ENCODE measurements at places on chromosomes 5 and 9.

DNA sequence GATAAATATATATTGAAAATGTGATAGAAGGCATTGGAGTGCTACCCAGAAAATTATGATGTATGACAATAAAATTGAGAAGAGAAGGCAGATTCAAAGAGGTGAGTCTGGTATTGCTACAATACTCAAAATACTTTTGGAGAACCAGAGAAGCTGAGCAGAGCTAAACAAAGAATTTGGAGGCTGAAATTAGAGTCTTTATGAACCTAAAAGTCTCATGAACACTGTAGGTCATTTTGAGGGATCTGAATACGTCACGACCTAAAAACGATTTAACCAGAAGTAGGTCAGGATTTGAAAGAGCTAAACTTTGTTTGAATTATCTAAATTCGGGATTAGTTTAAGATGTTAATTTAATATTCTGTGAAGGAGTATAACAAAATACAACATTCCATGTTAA lies 182.4 kb upstream of the CDH9 start:
- DNase-seq: no peak

- DNase-seq: no peak
These were observed 360.9 kb downstream of the KDM4C start for GRCh38 chr9:7118633-7119032.

DNA sequence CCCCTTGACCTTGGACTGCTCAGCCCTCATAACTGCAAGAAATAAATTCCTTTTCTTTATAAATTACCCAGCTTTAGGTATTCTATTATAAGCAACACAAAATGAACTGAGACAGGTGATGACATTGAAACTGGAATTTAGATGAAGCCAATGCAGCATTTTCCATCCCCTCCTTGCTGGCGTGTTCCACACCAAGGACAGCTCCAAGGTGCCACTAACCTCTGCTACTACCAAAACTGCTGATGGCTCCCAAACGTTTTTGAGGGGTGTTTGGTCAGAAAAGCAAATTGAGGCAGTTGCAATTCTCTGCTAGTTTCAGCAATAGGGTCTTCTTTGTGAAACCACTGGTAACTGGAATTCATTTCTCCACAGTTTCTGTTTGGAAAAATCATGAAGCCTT lies 124.8 kb downstream of the DRD1 start:
- no peak for DNase-seq

DNA sequence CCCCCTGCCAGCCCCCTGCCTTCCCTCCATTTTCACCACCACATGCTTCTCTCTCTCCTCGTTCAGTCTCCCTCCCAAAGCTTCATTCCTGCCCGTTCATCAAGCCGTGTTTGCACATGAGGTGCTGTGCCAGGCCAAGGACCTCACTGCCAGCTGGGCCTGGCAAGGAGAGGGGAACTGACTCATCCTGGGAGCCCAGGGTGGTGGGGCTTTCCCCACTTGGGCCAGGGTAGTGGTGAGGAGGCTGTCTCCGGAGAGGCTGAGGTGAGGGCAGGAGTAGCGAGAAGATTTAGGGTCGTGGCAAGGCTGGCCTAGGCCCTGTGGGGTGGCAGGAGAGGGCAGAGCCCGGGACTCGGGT lies 30.4 kb upstream of the NOTCH1 start:
- DNase-seq: no peak

GRCh38 chr9:16039988-16040761 lies 487.3 kb downstream of the CCDC171 start:
- peak; percentile 25 for DNase-seq

DNA sequence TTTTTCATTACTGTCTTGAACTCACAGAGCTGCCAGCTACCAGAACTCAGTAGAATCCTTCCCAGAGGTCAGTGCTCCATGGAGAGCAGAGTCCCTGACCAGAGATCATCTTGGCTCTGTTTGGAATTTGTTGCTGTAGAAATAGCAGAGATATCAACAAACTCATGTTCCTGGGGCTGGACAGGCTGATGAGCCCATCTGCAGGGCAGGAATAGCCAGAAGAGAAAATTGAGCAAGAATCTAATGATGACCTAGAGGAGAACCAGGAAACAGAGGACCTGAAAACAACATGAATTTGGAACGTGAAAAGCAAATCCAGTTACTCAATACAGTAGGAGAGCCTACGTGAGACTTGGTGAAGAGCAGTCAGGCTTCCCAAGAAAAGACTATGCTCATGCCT lies 437.8 kb downstream of the PLK2 start:
- DNase-seq: peak; percentile 56

GRCh38 chr5:56358703-56359681 lies 125.9 kb upstream of the ANKRD55 start:
- peak; percentile 70 for DNase-seq

DNA sequence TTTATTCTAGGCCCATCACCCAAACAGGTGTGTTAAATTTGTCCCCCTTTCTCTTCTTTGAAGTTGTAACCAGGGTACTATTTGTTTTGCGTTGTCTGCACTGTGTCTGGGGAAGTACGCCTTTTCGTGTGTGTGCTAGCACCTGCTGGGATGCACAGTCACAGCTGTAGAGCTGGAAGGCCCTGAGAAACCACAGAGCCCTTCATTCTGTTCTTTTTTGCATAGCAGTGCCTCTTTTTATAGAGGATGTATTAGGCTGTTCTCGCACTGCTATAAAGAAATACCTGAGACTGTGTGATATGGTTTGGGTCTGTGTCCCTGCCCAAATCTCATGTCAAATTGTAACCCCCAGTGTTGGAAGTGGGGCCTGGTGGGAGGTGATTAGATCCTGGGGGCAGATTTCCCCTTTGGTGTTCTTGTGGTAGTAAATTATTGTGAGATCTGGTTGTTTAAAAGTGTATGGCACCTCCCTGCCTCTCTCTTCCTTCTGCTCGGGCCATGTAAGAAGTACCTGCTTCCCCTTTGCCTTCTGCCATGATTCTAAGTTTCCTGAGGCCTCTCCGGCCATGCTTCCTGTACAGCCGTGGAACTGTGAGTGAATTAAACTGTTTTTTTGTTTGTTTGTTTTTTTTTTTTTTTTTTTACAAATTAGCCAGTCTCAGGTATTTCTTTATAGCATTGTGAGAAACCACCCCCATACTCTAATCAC lies 14.0 kb downstream of the SEC61B start:
- no peak for DNase-seq

DNA sequence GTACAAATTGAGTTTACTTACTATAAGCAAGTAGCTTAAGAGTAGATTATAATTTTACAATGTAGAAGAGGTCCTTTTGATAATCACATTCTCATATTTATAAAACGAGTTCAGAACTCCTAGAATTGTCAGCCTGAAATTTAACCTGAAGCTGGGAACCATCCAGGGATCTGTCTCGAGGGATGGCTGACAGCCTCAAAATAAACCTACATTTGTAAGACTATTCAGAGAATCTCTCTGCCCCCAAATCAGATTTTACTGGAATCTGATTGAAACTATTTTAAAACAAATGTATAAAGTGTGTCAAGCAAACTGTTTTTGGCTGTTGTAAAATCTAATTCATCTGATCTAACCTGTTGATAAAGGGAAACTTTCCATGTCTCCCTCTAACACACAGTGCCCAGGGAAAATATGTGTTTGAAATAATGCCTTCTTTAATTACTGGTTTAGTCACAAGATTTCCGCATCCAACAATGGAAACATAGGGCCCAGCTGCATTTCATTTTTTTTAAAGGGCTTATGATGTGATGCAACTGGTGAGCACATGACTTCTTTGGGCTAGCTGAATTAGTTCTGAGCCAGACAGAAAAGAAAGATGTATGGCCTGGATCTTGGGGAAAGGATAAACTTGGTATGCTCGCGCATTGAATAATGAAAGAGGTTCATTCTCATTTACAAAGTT lies 30.3 kb downstream of the SLC25A46 start:
- DNase-seq: no peak

GRCh38 chr9:83425240-83425639 lies 113.0 kb downstream of the FRMD3 start:
- no peak for DNase-seq

GRCh38 chr9:94993160-94993820 lies 266.8 kb downstream of the AOPEP start:
- no peak for DNase-seq

DNA sequence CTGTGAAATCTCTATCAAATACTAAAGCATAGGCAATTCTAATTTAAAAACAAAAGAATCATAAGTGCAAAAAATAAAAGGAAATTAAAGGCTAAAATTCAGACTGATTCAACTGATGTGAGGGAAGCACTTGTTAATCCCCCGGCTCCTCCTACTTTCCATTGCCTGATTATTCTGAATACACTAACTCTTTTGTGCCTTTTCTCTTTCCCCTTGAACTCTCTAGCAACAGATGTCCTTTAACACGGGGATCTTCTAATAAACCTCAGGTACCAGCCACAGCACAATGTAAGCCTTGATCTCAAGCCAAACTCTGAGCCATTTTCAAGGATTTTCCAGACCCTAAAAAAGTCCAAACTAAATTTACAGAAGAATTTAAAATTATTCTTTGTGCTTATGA lies 61.5 kb downstream of the KCNV2 start:
- DNase-seq: no peak

DNA sequence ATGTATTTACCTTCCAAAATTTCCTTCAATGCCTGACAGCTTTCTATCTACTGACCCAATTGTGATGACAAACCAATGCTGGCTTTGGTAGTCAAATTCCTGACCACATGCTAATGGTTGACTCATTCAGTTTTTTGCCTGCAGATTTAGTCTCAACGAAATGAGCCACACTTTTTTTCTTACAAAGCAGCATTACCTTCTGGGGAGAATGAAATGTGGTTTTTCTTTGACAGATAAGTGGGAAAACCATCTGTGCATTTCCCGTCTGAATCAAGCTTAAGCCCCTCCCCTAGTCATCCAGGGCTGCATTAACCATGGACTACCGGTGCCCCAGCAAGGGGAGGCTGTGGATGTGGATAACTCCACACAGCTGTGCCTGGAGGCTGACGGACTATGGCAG lies 99.6 kb upstream of the TAF11L2 start:
- no peak for DNase-seq

DNA sequence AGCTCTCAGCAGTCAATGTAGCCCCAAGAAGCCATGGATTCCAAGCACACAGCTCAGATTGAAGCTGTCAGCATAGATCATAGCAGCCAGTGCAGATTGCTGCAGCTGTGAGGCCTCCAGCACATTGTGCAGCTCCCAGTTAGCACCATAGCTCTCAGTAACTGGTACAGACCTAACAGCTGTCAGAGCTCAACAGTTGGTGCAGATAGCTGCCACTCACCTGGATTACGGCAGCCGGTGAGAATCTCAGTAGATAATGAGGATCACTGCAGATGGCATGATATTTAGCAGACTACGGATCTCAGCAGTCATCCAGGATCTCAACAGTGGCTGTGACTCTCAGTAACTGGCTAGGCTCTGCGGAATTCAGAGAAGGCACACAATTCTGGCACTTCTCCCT lies 500.4 kb downstream of the TUSC1 start:
- DNase-seq: no peak

GRCh38 chr5:109709225-109709624 lies 19.5 kb downstream of the MAN2A1 start:
- DNase-seq: peak; percentile 90

DNA sequence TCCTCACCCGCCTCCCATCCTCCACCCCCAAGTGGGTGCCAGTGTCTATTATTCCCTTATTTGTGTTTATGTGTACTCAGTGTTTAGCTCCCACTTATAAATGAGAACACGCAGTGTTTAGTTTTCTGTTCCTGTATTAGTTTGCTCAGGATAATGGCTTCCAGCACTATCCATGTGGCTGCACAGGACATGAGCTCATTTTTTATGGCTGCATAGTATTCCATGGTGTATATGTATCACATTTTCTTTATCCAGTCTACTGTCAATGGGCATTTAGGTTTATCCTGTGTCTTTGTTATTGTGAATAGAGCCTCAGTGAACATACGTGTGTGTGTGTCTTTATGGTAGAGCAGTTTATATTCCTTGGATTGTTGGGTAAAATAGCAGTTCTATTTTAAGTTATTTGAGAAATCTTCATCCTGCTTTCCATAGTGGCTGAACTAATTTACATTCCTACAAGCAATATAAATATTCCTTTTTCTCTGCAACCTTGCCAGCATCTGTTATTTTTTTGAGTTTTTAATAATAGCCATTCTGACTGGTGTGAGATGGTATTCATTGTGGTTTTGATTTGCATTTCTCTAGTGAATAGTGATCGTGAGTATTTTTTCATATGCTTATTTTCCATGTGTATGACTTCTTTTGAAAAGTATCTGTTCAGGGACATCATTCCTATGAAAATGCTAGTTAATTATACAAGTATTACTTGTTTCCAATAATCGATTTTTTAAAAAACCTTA lies 164.0 kb upstream of the CCDC152 start:
- DNase-seq: no peak

- no peak for DNase-seq
These were observed 41.3 kb downstream of the MAP3K1 start for GRCh38 chr5:56856541-56857178.

GRCh38 chr5:32014096-32014745 lies 159.9 kb downstream of the GOLPH3 start:
- DNase-seq: no peak

- no peak for DNase-seq
These were observed 2344.7 kb upstream of the ACO1 start for GRCh38 chr9:30039712-30040111.

DNA sequence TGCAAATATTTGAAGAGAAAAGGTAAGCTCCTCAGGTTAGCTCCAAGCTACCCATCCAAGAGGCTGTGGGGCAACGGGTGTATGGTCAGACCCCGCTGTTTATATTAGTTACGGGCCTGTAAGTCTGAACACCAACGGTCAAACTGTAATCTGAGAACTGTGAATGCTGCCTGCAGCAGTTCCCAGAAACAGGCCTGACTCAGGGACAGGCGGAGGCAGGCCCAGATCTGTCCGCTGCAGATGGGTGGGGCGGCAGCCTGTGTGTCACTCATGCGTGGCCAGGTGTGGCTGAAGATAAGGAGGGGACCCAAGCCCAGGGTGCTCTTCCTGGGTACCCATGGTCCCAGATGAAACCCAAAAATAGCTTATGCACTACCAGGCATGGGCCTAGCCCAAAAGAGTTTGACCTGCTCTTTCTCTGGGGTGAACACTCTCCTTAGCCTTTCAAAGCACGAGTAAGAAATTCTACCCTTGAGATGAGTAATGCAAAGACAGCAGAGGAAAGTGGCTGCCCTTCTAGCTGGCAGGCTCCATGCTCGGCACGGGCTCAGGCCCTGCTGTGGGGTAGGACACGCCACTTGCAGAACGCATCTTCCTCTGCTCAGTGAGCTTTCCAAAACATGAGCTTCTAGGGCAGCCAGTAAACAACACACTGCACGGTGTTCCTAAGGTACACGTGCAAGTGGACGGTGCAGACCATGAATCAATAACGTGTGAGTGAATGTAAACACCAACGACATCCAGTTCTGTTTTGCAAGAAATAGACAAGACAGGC lies 9.1 kb downstream of the UBAC1 start:
- no peak for DNase-seq

- DNase-seq: no peak
These were observed 75.2 kb upstream of the CPEB4 start for GRCh38 chr5:173812811-173813550.

DNA sequence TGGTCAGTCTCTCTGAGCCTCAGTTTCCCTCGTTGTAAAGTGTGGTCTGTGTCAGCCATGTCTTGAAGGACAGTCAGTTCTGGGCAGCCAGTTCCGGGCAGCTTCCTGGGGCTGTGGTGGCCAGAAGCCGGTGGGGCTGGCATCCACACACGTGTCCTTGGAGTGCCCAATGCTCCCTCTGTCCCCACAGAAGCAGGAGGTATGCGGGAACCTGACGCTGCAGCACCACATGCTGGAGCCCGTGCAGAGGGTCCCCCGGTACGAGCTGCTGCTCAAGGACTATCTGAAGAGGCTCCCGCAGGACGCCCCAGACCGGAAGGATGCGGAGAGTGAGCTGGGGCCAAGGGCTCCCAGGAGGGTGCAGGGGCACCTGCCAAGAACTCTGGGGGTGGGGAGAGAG lies 48.4 kb upstream of the SUSD3 start:
- no peak for DNase-seq

GRCh38 chr5:39186289-39186688 lies 33.1 kb downstream of the FYB1 start:
- DNase-seq: no peak

All from large intestine (tissue), 12 donors.